ENCODE measurements at places on chromosomes 13 and 19.

DNA sequence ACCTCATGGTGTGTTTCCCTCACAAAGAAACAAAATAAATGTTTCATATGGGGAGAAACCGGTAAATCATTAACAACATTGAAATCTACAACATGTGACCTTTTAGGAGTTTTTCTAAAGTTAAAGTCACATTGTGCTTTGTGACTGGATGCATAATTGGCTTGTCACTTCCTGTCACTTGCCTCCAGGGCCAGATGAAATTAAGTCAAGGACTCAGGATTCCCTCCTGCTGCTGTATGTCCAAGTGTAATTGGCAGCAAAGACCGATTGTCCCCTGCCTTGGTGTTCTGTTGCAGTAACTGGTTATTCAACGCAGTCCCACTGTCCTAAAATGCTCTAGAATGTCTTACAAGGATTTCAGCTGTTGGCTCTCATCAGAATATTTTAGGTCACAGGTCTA is 448.2 kb downstream of the LIG4 start:
- DNase-seq, result no peak

DNA sequence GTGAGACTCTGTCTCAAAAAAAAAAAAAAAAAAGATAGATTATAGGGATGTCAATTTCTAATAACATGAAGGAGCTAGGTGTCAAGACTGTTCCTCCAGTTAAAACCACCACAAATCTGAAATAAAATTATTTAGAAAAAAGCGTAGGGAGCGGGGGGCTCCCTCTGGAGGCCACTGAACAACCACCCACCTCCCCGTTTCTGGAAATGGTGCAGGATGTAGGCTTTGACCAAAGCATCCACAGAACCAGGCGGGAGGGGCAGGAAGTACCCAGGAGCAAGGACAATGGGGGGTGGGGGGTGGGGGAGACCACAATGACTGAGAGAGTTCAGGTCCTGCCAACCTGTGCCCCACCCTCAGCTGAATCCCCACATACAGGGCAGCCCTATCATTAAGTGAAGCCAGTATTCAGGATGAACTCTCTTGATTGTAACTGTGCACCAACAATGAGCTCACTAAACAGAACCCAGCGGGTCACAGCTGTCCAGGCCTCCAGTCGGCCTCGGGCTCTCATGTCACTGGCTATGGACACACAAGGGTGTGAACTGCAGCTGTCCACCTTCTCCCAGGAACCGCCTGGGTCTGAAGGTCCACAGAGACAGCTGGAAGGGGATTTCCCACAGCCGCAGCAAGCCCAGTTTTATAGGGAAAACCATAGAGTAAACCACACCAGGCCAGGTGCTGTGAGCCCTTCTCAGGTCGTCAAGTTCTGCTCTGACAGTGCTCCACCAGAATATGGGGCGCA is 6.6 kb downstream of the ZSCAN18 start:
- DNase-seq, result no peak

DNA sequence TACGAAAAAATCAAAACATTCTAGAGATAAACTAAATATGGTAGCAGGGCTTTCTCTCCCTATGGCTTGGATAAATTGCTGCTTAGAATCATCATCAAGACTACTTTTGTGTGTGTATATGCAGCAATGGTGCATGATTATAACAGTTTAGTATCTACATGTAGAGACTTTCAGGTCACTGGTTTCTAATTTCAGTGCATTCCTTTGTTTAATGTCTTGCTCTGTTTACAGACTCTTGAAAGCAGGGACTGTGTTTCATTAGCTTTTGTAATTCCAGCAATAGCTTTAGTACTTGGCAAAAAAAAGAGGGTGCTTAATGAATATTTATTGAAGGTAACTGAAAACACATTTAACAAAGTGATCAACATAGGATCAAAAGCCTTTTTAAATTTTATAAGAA is 420.7 kb downstream of the PCDH9 start:
- no peak for DNase-seq

- DNase-seq, result no peak
These were observed 8.0 kb downstream of the RXFP2 start for GRCh38 chr13:31747291-31747690.
